GM12864 (cell line): ENCODE measurements at places on chromosomes 6 and 20.

- DNase-seq: no peak
These were observed 38.6 kb downstream of the E2F3 start for GRCh38 chr6:20440296-20440695.

- no peak for DNase-seq
These were observed 4.3 kb downstream of the UBE2V1 start for GRCh38 chr20:50108556-50109235.

- no peak for DNase-seq
These were observed 96.7 kb downstream of the CD109 start for GRCh38 chr6:73792738-73793137.

GRCh38 chr20:21564127-21564773 is 50.4 kb upstream of the NKX2-2 start:
- no peak for DNase-seq

- no peak for DNase-seq
These were observed 506.6 kb downstream of the FRK start for GRCh38 chr6:115554060-115554459.

GRCh38 chr6:3844097-3844463 is 5.1 kb upstream of the FAM50B start:
- DNase-seq: no peak

- DNase-seq: no peak
These were observed 7.2 kb upstream of the FERMT1 start for GRCh38 chr20:6130045-6130444.
